ENCODE measurements at places on chromosomes 5 and 9. TPM values are rescaled to one million over a fixed set of nuclear protein-coding genes. Genes with fewer than 3 reads are reported as not detected.

DNA sequence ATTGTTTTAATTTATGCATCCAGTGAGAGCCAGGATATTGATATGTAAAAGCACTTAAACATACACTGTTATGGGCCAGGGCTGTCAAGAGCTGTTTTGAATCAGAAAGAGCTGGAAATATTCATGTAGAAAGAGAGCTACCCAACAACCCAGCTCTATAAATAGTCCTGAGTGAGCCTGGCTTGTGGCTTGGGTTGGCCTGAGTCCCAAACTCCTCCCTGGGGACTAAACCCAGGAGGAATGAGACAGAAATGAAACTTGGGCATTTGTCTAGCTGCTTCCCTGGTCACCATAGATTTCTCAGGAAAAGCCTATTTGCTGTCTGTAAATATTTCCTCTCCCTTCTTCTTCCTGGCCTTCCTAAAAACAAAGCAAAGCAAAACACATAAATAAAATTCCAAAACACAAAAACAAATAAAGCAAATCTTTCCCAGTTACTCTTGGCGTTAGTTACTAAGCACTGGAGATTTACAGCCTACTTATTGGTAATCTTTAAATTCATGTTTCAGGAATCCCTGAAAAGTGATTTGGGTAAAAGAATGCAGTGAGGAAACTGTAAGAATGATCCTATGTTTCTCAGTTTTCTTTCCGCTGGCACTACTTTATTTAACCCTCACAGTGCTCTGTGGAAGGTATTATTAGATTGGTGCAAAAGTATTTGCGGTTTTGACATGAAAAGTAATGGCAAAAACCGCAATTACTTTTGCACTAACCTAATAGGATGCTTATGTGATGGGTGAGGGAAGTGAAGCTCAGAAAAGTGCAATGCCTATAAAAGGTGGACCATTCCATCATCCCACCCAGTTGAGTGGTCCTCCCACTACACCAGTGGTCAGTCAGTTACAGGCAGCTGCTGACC is 111.8 kb downstream of the CARTPT start:
- peak; percentile 89 for DNase-seq

DNA sequence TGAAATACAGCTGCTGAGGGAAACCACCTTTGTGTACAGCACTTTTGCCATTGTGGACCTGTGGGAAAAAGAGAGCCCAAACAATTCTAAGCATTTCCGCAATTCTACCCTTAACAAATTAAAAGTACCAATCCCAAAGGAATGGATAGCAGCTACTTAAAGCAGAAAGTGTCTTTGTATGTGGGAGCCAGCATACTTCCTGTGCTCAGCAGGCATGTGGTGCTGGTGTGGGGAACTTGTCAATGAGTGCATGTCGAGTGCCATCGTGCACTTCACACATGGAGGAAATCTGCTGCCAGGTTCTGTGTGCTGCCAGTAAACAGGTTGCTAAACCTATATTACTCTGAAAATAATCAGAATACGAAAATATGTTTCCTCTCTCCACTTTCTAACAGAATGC is 399.0 kb downstream of the LRRC70 start:
- DNase-seq: no peak

DNA sequence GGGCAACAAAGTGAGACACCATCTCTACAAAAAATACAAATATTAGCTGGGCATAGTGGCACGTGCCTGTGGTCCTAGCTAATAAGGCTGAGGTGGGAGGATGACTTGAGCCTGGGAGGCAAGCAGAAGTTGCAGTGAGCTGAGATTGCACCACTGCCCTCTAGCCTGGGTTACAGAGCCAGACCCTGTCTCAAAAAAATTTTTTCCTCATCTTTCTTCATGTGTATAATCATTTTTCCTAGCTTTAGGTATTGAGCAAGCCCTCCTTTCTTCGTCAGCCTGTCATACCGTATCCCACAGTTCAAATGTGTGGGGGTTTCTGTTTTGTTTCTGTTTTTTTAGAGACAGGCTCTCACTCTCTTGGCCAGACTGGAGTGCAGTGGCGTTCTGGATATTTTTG is 41.3 kb downstream of the EHMT1 start:
- DNase-seq: no peak

- no peak for DNase-seq
Measured at GRCh38 chr9:99185348-99185632, 36.5 kb downstream of the ALG2 start.

The SAXO1 gene
- not detected for total RNA-seq
